Cortex of kidney (tissue), 1 donor: ENCODE measurements at places on chromosomes 4 and X.

DNA sequence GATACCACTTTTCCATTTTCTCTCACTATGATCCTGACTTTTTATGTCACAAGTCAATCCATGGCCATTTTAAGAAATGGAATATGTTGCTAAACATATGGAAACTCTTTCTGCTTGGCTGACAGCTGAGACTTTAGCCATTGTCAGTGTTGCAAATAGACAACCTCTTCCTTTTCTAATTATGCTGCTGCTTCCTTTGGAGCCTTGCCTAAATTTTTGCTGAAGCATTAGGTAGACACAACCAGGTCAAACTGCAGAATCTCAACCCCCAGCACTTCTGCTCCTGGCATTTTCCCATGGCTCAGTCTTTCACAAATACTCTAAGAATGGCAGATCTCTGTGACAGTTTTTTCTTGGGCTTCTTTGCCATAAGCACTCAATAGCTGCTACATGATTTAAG, 543.3 kb downstream of the GRID2 start:
- DNase-seq: no peak

- DNase-seq: no peak
Measured at GRCh38 chrX:150291014-150291413, 72.1 kb upstream of the MAMLD1 start.

DNA sequence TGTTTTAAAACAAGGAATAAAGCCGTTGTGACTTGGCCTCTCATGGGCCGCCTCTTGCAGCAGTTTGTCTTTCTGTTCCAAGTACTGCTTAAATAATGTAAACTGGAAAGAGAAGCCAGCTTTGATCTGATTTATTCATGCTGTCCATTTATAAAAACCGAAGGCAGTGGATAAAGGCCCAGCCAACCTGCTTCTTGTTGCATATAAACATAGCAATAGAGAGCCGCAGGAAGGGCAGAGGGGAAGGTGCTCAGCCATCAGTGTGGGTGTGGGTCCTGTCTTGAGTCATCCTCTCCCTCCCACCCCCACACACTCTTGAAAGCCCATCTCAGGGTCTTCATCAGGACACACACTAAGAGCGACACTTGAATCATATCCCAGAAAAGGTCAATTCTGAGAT, 187.9 kb upstream of the FAM9B start:
- no peak for DNase-seq

DNA sequence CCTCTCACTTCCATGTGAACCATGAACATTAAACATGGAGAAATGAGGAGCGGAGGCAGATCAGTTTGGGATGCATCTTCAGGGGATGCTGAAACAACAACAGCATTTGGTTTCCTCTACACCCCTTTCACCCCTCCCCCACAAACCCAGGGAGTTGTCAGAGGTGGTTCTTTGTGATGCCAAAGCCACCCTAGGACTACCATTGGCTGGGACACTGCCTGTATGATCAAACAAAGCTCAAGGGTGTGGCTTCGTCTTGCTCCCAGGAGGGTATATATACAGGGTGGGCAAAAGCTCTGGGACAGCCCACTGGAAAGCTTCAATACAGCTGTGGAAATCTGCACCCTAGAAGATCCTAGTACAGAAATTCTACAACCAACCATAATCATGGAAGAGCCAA, at the start of gene SPANXN4:
Gene SPANXN4 (plus strand): TSS at position 301 of the 400 bp plus-strand sequence. CDS start 87 bp downstream, at position 388.
- DNase-seq: no peak

- DNase-seq: no peak
Measured at GRCh38 chr4:8370835-8371595, 69.5 kb downstream of the ACOX3 start.

- DNase-seq: no peak
Measured at GRCh38 chr4:54085284-54085683, 14.7 kb upstream of the GSX2 start.

- DNase-seq: no peak
Measured at GRCh38 chr4:52376132-52376704, 282.9 kb downstream of the USP46 start.

GRCh38 chr4:46894826-46895225, 14.2 kb downstream of the COX7B2 start:
- no peak for DNase-seq

DNA sequence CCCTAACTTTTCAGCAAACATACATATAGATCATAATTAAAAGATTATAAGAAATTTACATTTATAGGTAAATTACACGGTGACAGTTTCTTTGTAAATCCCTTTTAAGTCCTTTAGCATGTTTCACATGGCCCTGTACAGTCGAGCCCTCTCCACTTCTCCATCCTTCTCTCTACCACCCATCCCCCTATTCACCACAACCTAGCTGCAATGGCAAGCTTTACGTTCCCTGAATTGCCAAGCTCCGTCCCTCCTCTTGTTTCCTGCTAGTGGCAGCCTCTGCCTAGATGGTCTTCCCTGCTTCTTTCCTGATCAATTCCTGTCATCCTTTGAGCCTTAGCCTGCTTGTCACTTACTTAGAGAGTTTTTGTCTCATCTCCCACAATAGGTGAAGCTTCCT, 116.2 kb downstream of the TMA16 start:
- DNase-seq: no peak

GRCh38 chrX:64192673-64193072, 12.8 kb downstream of the AMER1 start:
- DNase-seq: no peak

GRCh38 chrX:15350329-15350996, 15.1 kb upstream of the PIGA start:
- no peak for DNase-seq

GRCh38 chr4:141142423-141142822, 9.2 kb upstream of the RNF150 start:
- no peak for DNase-seq

GRCh38 chr4:84099599-84099998, 399.5 kb downstream of the NKX6-1 start:
- no peak for DNase-seq

- no peak for DNase-seq
Measured at GRCh38 chrX:63363788-63364187, 12.7 kb upstream of the SPIN4 start.
